Large intestine (tissue), 12 donors: ENCODE measurements at places on chromosomes 16 and 17. TPM values are rescaled to one million over a fixed set of nuclear protein-coding genes. Genes with fewer than 3 reads are reported as not detected.

- DNase-seq, result peak; percentile 56
Measured at GRCh38 chr16:70018254-70018653, 67.1 kb downstream of the CLEC18A start.

- DNase-seq, result no peak
Measured at GRCh38 chr16:84482001-84482891, 22.2 kb downstream of the MEAK7 start.

GRCh38 chr16:84520725-84521496, 16.5 kb upstream of the MEAK7 start:
- DNase-seq, result no peak

DNA sequence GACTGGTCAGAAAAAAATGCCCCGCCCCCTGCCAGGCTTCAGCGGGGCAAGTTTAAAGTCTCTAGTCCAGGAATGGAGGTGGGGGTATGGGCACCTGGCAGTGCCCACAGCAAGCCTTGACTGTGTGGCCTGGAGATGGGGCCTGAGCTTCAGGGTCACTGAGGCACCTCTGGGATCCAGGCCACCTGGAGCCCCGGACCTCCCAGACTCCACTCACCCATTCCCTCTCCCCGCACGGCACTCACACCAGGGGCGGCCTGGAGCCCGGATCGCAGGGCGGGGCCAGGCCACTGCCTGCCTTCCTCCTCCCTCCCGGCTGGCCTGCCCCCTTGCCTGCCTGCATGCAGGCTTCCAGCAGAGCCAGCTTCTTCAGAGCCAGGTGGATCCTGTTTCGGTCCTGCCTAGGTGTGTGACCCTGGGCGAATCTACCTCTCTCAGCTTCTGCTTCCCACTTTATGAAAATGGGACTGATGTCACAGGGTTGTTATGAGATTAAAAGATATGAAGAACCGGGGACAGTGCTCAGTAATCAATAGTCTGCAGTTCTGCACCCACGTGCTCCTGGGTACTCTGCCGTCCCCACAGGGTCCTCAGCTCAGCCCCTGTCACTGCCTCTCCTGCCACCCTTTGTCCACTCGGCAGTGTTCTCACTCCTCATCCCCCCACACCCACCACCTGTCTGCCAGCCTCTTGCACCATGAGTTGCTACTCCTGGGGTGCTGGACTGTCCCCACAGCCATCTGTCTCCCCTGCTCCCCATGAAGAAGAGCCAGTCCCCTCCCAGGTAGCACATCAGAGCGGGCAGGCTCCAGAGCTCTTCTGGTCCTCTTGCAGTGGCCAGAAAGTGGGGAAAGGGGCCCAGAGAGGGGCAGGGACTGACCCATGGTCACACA, 1.2 kb upstream of the TCAP start:
- DNase-seq, result no peak

- no peak for DNase-seq
Measured at GRCh38 chr16:87830673-87831420, 38.5 kb downstream of the SLC7A5 start.

NHLRC4 gene
- polyA plus RNA-seq, result 2.0 TPM

DNA sequence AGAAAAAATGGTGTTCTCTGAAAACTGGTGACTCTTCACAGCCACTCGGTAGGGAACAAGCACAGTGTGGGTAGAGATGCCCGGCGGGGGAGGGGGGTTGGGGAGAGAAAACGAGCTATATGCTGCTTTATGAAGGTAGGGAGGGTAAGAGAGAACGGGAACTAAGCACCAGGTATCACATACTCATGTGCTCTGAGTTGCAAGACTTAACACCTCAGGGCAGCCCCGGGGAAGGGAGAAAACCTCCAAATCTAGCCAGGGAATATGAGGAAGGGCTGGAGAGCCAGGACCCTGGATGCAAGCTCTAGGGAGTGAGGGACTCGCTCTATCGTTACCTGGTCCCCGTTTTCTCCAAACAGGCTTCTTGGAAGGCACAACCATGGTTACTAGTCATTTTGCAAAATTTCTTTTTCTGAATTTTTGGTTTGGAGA, 35.3 kb downstream of the HIC1 start:
- DNase-seq, result no peak

DNA sequence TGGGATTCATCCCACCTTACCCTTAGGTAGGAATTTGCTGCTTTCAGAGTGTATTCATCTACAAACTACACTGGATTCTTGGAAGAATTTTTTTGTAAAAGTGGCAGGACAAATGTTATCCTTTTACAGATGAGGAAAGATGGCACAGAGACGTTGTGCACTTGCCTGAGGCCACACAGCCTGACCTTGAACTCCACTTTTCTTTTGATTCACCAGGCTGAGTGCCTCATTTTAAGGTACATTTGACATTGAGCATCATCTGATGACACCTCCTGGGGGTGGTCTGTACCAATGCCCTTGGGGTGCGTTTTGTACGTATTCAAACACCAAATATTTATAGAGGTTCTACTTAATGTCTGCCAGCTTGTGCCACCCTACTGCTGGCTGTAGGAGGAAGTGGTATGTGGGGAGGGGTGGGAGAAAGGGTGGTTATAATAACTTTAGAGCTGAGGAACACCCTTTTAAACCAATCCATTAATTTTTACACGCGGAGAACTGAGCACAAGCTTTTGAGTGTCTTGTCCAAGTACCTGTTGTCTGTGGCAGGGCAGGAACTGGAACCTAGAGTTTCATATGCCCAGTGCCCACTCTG, 29.1 kb downstream of the HS3ST3B1 start:
- DNase-seq, result no peak

GRCh38 chr16:86457501-86458148, 52.7 kb upstream of the FOXF1 start:
- no peak for DNase-seq

DNA sequence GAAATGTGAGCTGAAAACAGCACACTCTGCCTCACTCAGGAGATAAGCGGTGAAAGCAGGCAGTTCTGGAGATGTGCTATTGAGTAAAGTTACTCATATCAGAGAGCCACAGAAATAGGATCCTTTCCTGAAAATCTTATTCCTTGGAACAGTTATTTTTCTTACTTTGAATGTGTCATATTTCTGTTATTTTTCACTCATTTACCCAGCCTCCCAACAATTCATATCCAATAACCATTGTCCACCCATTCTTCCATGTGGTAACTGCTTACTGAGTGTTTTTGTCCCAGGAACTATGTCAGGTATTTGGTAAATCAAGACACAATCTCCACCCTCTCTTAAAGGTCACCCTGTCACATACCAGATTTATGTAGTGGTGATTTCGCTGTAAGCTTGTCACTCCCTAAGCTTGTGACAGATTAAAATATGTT, 144.9 kb downstream of the PARN start:
- DNase-seq, result no peak

DNA sequence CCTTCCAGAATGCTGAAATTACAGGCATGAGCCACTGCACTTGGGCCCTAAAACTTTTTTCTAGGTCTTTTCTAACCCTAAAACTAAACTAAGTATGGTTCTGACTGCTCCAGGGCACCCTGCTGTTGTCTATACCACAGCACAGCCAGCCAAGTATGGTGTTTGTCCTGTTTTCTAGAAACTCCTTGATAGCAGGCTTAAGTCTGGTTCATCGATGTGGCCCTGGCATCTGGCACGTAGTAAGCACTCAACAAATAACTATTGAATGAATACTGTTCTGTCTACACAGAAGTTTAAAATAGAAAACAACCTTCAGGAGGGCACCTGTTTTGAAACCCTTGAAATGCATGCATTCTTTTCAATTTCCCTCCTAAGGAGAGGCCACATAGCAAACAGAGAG, 44.5 kb upstream of the AKAP1 start:
- DNase-seq, result no peak

DNA sequence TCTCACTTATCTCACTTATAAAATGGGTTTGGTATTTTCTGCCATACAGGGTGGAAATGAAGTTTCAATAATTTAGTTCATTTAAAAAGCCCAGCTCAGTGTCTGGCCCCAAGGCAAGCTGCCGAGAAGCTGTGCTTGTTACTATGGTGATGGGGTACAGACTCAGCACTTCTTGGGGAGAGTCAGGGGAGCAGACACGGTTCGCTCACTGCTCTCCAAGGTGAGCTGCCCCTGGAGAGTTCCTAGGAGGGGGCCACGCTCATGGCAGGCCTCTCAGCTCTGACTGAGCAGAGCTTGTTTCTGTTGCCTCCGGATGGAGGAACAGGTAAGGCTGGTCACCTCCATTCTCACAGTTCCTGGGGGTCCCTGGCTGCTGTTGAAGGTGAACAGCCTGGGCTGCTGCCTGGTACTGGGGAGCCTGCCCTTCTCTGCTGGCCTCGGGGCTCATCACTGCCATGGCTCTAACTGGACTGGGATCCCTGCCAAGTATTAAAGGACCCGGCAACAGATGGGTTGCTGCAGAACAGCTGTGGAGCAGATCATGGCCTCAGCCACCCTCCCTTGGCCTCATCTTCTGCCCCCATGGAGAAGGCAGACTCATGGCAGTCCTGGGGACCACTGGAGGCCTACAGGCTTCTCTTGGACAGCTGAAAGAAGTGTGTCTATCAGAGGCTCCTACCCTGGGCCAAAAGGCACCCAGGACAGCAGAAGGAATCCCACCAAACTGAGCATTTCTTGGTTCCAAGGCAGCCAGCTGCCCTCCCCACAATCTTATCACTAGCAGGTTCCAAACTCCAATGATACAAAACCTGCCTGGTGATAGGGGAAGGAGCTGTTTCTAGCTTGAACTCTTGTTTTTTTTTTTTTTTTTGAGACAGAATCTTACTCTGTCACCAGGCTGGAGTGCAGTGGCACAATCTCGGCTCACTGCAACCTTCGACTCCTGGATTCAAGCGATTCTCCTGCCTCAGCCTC, 25.9 kb upstream of the SPATA32 start:
- DNase-seq, result peak; percentile 87

RAD51D gene
- polyA plus RNA-seq, result 14.4 TPM

- no peak for DNase-seq
Measured at GRCh38 chr16:21653571-21653970, 1.2 kb upstream of the IGSF6 start.

DNA sequence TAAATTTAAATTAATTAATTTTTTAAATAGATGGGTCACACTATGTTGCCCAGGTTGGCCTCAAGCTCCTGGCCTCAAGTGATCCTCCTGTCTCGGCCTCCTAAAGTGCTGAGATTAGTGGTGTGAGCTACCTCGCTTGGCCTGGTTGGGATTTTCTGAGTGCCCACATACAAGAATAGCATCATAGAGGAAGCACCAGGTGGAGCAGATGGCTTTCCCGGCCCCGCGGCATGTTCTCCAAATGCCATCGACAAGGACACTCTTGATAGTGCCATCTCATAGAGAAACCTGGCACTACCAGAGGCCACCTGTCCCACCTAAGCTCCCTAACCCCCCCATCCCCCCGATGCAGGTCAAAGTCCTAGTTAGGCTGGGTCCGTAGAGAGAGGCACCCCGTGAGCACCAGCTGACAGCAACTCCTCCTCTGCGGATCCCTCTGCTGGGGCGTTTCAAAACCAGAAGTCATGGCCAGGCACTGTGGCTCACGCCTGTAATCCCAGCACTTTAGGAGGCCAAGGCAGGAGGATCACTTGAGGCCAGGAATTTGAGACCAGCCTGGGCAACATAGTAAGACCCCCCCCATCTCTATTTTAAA, 65.9 kb downstream of the DNAH3 start:
- peak; percentile 59 for DNase-seq

APOH gene
- 4.4 TPM for polyA plus RNA-seq

DNA sequence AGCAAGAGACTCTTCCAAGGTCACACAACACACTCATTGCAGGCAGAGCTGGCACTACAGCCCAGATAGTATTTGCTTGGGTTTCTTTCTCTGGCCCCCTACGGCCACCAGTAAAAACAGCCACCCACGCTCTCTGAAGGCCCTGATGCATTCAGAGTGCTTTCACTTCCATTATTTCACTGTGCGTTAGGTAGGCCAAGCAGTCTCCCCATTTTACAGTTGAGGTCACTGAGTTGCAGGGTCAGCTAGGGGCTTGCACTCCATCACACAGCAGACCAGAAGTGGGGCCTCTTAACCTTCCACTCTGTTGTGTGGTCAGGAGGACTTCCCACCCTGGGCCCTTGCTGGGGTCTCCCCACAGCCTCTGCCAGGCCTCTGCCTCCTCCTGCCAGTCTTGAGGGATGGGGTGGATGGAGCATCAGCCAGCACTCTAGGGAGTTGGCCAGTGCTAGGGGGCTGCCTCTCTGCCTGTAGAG, 2.5 kb downstream of the TBX21 start:
- DNase-seq, result no peak

PDF gene
- 11.9 TPM for polyA plus RNA-seq

- DNase-seq, result no peak
Measured at GRCh38 chr17:4898927-4899326, 409 bp upstream of the C17orf107 start.

- DNase-seq, result no peak
Measured at GRCh38 chr17:13395346-13395745, 206.4 kb downstream of the HS3ST3A1 start.

ABCA9 gene
- polyA plus RNA-seq, result 2.1 TPM

GRCh38 chr17:82900741-82901140, 60.9 kb upstream of the ZNF750 start:
- DNase-seq, result no peak

- no peak for DNase-seq
Measured at GRCh38 chr16:27340654-27341053, 26.9 kb downstream of the IL4R start.
